ENCODE measurements at places on chromosomes 4 and X.

DNA sequence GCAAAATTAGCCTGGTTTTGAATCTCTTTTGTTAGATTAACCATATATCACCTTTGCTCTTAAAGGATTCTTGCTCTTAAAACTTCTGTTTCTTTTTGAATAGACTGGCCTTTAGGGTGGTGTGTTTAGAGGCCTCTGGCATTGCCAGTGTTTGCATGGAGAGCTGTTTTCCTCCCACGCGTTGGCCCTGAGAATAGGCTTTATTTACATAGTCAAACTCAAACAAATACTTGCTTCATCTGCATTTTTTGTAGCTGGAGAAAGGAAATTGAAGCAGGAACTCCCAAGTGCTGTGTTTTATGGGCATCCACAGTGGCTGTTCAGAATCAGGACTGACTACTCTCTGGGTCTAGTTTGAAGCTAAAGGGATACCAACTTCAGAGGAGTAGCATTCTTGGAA lies 2.7 kb downstream of the SHROOM2 start:
- no peak for DNase-seq

DNA sequence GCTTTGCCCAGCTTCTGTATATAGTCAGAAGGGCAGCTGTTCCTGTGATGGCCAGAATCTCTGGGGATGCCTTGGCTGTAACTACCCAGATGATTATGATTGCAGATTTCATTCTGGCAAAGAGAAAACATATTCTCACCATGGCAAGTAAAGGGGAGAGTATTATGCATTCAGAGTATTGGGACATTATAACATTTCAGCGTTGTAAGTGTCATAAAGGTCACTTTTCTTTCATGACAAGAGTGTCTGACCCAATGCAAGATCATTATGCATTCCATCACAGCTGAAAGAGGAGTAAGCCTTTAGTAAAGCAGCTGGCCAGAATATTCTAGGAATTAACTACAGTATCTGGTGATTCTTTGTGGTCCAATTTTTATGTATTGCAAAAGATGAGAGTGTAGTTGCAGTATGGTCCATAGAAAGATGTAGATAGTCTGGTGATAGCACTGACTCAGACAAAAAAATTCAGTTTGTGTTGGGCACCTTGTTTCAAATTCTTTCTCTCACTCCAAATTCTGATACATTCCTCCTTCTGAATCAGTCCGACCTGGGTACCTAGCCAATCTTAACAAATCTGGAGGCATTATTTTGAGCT lies 2366.3 kb downstream of the PCDH7 start:
- DNase-seq, result no peak

GRCh38 chrX:100447655-100448397 lies 37.8 kb upstream of the PCDH19 start:
- DNase-seq, result no peak

DNA sequence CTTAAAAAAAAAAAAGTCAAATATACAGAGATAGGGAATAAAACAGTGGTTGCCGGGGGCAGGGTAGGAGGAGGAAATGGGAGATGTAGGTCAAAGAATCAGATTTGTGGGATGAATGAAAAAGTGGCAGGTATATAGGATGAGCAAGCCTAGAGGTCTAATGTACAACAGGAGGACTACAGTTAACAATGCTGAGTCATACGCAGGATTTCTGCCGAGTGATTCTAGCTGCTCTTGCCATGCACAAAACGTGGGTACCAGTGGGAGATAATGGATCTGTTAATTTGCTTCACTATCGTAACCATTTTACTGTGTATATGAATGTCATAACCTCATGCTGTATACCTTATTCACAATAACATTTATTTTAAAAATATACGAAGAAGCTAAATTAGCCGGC lies 10.7 kb upstream of the MTNR1A start:
- DNase-seq, result no peak
